GM12891 (cell line): ENCODE measurements at places on chromosomes 2 and 18.

GRCh38 chr2:138752197-138752956, 27.8 kb downstream of the NXPH2 start:
- no peak for DNase-seq

- no peak for DNase-seq
Measured at GRCh38 chr2:65425276-65425675, 7.1 kb downstream of the SPRED2 start.

DNA sequence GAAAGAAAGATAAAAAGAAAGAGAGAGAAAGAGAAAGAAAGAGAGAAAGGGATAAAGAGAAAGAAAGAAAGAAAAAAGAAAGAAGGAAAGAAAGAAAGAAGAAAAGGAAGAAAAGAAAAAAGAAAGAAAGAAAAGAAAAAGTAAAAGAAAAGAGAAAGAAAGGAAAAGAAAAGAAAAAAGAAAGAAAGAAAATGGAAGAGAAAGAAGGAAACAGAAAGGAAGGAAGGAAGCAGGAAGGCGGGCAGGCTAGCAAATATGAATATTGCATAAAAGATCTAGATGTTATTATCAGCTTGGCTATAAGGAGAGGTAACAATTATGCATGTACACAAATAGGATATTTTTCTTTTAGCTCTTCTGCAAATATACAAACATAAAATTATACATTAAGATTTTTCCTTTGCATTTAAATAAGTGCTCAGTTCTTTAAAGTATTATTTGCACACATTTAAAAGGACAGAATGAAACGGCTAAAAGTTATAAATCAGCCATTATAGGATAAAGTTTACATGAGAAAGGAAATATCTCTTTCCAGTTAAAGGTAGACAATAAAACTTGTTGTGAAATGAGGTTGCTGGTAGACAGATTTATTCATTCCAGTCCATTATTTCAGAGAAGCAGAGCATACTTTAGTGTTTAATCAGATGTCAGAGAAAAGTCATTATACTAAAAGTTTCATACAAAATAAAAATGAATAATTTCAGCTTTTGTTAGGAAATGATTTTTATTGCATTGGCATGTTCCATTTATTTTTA, 511.4 kb downstream of the KCNJ3 start:
- no peak for DNase-seq

GRCh38 chr2:218476676-218477075, 57.8 kb downstream of the VIL1 start:
- no peak for DNase-seq

DNA sequence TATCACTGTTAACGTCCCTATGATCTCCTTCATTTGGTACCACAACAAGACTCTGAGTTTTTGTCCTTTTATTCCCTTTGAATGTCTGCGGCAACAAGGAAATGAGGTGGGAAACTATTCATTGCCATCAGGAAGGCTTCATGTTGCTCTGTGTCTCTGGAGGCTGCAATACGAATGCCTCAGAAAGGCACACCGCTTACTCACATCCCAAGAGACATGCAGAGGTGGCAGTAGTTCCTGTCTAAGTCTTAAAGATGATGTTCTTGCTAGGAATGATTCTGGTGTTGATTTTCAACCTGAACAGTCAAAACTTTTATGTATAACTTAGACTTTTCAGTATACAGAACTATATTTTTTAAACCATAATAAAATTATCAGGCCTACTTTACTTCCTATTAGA, 24.0 kb downstream of the CNTNAP5 start:
- no peak for DNase-seq

DNA sequence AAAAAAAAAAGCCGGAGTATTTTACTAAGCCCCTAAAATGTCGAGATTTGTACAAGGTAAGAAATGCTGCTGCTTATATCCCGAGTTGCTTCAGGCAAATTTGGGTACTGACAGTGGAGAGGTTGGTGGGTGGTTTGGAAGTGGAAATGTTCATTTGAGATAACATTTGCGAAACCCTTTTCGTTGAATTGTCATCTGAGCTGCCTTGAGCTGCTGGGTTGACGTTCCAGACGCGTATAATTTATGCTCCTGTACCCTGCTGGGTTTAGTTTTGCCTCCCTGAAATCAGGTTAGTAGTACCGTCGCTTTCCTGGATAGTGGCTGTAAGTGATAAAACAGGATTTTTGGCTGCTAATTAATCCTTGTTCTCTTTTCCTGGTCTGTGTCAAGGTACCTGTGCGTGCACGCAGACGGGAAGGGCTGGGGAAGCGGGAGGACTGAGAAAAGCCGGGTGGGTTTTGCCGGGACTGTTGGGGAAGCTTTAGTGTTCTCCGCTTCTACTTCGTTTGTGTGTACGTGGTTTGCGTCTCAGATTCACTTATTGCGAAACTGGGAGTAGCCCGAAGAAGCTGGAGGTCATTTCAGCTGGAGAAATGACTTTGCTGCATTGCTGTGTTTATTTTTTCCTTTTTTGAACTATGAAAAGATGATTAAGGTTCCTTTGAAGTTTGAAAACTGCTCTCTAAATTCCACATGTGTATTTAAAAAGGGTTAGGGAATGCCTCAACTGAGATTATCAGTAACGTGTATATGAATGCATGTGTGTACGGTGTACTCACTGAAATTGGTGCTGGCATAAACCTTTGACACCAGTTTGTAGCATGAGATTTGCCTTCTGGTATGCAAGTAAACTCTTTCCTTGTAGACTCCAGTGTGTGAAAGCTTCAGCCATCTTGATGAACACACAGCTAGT, 709 bp downstream of the UGP2 start:
- DNase-seq: no peak

DNA sequence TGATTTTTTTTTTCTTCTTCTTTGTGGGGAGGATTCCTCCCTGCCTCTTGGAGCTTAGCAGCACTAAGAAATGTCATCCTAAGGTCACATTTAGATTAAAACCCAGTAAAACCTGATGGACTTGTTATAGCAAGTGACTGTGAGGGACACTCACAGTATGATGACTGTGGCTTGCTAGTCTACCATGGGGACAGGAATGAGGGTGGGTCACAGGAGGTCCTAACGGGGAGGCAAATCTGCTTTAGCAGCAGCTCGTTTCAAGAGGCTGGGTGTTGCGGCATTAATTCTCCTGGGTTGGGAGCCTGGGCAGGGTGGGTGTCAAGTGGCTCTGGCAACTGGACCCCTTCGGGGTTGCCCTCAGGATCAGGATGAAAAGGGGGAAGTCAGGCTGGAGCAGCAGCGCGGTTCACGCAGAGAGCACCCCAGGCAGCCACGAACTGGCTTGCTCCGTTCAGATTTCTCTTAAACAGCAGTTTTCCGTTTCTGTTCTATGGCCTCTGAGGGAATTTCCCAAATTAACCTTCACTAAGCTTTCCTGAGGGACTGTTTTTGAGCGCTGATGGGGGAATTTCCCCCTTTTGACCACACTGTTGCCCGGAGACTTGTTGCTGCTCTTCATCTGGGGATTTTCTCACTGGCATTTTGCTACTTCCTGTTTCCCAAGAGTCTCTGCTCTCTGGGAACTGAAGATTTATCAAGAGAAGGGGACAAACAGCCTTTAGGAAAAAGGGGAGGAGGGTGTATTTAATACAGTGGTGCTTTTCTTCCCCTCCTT, 59.8 kb upstream of the PELI1 start:
- no peak for DNase-seq

DNA sequence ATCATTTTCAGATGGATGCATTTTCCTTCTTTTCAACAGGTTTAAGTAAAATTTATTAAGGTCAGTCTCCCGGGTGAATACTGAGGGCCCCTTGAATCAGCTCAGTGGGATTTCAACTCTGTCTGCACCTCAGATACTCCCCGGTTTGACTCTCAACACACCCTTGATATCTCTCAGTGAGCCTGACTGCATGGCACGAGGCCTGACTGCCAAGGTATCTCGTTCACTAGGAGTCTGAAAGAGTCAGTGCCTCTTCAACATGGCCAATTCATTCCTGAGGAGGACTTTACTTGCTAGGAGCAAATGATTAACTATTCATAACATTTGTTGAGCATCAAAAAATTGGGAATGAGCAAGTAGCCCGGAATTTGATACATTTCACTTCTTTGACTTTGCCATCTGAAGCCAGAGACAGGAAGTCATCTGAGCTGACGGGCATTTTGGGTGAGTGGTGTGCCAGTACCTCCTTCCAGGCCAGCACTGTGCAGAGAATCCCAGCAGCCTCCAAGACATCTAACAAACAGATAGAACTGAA, 81.0 kb downstream of the VAPA start:
- DNase-seq: no peak

- no peak for DNase-seq
Measured at GRCh38 chr18:12774982-12775381, 72.1 kb downstream of the PSMG2 start.

- DNase-seq: no peak
Measured at GRCh38 chr2:112730216-112730615, 9.4 kb downstream of the NT5DC4 start.

- DNase-seq: no peak
Measured at GRCh38 chr2:224287531-224287930, 114.4 kb downstream of the FAM124B start.

GRCh38 chr18:79093986-79094385, 24.8 kb downstream of the ATP9B start:
- DNase-seq: no peak

- no peak for DNase-seq
Measured at GRCh38 chr2:66507673-66508201, 72.8 kb downstream of the MEIS1 start.

GRCh38 chr2:200463452-200463851, 46.4 kb downstream of the KCTD18 start:
- no peak for DNase-seq

DNA sequence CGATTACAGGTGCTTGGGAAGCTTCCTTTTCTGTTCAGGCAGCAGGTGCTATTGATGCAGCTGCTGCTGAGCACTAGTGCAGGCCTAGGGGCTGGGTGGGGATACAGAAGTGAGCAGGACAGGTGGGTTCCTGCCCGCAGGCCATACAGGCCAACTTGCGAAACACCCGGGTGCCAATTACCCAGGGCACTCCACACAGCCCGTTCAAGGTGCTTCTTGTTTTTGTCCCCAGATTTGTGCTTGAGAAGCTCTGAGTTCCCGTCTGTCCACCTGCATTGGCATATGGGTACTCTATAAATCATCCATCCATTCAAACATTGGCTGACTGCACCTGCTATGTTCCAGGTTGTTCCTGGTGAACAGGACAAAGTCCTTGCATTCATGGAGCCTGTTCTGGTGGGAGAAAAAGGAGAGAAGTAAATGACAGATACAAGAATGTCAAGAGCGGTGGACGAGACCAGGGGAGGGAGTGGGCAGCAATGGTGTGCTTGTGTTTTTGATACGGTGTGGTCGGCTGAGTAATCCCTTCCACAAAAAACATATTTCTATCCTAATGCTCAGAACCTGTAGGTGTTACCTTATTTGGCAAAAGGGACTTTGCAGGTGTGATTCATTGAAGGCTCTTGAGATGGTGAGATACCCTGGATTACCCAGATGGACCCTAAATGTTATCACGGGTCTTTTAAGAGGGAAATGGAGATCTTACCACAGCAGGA, 31.4 kb downstream of the SH3BP4 start:
- no peak for DNase-seq

GRCh38 chr18:23861805-23862470, 152.6 kb upstream of the TTC39C start:
- no peak for DNase-seq

GRCh38 chr18:62625019-62625418, 90.3 kb upstream of the PHLPP1 start:
- DNase-seq: no peak

DNA sequence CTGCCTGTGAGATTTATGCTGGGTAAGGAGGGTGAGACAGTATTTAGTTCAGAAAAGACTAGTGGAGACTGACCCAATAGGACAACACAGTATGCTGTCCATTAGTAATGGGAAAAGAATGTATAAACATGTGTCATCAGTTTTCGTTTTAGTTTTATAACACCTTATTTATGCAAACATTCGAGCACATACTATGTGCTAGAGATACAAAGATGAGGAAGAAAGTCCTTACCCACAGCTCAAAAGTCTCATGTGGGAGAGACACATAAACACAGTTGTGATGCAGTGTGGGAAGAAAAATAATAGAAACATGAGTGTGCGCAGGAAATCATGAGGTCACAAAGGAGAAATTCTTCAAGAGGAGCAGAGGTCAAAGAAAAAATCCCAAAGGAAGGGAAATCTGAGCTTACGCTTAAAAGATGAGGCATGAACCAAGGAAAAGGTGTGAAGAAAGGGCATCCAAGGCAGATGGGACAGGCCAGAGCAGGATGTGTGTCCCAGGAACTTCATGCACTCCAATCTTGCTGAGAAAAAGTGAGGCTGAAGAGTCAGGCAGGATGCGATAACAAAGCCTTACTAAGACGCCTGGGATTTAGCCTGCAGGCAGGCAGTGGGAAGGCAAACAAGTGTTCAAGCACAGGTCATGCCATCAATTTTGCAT, 8.1 kb downstream of the METTL21A start:
- DNase-seq: no peak

DNA sequence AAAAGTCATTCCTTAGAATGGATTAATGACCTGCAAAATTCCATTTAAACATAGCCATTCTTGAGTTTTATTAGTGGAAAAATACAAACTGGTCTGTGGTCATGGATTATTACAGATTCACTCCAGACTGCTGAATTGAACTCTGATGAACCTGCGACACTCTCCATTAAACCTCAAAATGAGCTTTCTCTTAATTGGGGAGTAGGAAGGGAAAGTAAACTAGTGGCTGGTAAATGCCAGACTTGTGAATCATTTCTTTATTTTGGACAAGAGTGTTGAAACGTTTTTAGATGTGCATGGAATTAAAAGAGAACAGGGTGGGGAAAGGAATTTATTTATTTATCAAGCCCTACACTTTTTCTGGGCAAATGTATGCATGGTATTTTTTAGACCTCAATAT, 321.2 kb upstream of the FANCL start:
- DNase-seq: no peak

GRCh38 chr2:41626936-41627335, 420.9 kb upstream of the PKDCC start:
- DNase-seq: no peak

DNA sequence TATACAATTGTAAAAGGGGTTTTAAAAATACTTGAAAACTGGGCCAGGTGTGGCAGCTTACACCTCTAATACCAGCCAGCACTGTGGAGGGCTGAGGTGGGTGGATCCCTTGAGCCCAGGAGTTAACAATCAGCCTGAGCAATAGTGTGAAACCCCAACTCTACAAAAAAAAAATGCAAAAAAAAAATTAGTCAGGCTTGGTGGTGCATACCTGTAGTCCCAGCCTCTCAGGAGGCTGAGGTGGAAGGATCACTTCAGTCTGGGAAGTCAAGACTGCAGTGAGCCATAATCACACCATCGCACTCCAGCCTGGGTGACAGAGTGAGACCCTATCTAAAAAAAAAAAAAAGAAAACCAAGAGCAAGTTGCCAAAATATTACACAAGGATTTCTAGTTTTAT, 182.7 kb downstream of the UBE2E3 start:
- DNase-seq: no peak

- DNase-seq: no peak
Measured at GRCh38 chr2:178891959-178892485, 84.8 kb upstream of the TTN start.

DNA sequence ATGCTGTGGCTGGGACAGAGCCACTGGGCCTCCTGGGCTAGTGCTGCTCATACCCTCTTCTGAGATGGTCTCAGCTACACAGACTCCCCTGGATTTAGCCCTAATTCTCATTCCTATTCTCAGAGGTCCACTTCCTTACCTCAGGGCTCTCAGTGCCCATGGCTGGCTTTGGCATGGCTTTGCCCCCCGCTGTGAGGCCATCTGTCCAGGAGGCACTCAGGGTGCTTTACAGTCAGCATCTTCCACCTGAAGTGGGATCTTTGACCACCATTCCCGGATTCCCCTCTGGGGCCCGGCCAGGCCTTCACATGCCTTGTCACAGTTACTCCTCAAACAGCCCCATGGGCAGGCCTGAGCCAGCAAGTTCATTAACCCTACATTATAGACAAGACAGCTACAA, 161.8 kb downstream of the CELF4 start:
- no peak for DNase-seq

- no peak for DNase-seq
Measured at GRCh38 chr2:207796585-207797350, 27.1 kb upstream of the FZD5 start.
